ENCODE measurements at places on chromosomes 5 and 9.

DNA sequence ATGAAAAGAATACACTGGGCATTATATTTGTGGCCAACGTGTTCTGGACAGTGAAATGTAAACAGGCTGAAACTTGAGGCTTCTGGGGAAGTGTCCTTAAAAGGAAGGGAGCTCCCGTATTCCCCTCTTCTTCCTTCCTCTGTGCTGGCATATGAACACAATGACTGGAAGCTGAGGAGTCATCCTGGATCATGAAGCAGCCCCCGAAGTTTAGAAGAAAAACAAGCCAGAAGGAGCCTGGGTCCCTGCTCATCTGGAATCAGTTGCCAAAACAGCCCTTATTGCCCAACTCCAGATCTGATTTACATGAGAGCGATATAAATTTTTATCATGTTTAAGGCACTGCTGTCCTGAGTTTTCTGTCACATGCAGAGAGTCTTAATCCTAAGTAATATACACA is 65.4 kb upstream of the SLC1A1 start:
- no peak for DNase-seq

GRCh38 chr9:111400564-111400898 is 70.5 kb upstream of the OR2K2 start:
- DNase-seq = no peak

DNA sequence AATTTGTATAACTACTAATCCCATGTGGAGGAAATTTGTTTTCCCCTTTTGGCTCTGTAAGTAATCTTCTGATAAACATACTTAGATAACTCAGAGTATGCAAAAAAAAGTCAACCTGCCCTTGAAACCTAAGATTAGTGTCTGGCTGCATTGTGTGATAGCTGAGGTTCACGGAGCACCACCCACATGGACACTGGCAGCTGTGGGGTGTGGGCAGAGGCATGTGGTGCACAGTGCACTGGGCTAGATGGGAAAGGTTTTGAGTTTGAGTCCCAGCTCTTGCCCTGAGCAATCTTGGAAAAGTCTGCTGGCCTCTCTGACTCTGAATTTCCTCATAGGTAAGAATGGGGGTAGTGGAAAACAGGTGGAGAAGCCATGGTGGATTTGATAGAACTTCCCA is 75.1 kb downstream of the PLCXD3 start:
- DNase-seq = no peak

- DNase-seq = peak; percentile 56
Observed at GRCh38 chr9:99128133-99128406, 23.2 kb downstream of the TGFBR1 start.

DNA sequence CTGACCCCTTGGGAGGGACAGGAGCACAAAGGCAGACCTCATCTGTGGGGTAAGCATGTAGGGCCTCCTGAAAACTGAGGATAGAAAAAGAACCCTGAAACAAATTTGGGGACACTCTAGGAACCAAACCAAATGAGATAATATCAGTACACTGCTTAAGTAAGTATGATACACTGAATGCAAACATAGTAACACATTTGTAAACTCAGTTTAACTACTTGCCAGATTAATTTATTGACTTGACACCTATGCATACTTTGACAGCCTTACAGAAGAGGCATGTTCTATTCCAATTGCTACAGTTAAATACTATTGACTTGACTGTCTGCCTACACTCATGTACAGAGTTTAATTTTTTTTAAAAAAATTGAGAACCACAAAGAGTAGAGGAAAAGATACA is 1070.8 kb upstream of the SEMA6A start:
- no peak for DNase-seq

DNA sequence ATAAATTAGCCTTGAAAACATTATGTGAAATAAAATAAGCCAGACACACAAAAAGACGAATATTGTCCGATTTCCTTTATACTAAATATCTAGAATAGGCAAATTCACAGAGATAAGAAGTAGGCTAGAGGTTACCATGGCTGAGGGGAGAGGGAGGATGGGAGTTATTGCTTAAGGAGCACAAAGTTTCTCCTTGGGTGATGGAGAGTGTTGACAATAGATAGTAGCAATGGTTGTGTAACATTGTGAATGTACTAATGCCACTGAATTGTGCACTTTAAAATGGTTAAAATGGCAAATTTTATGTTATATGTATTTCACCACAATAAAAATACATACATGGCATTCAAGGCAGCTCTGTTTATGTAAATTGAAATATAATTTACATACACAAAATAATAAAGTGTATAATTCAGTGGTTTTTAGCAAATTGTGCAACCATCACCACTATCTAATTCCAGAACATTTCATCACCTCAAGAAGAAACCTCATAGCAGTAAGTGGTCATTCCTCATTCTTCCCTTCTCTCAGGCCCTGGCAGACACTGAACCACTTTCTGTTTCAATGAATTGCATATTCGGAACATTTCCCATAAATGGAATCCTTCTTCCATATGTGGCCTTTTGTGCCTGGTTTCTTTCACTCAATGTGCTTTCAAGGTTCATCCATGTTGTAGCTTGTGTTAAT is 59.2 kb downstream of the NDST1 start:
- no peak for DNase-seq

- DNase-seq = no peak
Observed at GRCh38 chr5:82057051-82057450, 85.2 kb downstream of the ATG10 start.

DNA sequence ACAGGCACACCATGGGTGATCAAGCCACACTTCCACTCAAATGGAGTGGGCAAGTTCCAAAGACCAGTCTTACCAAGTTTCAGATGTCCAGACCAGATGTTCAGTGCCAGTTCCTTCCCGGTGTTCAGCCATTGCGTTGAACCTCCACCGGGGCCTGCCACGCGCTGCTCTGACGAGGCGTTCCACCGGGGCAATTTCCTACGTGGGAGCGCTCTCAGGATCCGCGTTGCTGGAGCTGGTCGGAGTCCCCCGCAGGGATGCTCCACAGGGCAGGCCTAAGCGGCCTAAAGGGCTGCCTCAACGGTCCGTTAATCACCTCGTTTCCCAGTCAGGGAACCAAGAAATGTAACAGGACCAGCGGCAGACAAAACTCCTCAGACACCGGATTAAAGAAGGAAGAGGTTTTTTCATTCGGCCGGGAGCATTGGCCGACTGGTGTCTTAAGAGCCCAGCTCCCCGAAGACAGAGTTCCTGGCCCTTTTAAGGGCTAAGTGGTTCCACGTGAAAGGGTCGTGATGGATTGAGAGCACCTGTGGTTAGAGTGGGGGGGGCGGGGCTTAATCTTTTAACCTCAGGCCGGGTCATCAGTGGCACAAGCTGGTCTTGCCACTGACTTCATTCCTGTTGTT is 35.7 kb upstream of the PPP1R26 start:
- no peak for DNase-seq

- DNase-seq = no peak
Observed at GRCh38 chr5:56757077-56757476, 58.3 kb upstream of the MAP3K1 start.

DNA sequence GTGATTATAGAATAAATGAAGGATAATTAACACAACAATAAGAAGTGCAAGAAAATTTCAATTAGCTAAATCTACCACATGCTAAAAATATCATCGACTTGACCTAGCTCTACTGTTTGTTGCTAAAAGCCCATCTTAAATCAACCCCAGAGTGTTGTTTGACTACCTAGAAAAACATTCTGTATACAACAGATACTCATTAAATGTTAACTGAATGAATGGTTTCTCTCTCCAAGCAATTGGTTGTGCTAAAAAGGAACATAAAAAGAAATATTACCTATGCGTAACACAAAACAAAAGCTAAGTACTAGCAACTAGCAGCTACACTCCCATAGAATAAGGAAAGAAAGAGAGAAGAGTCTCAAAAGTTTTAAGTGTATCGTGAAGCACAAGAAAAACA is 5.5 kb upstream of the PLPP6 start:
- no peak for DNase-seq

GRCh38 chr5:76014005-76014404 is 69.2 kb upstream of the SV2C start:
- no peak for DNase-seq

- DNase-seq = peak; percentile 80
Observed at GRCh38 chr5:5755888-5756287, 333.4 kb downstream of the ICE1 start.

- DNase-seq = no peak
Observed at GRCh38 chr9:132551556-132551955, 30.9 kb upstream of the BARHL1 start.

DNA sequence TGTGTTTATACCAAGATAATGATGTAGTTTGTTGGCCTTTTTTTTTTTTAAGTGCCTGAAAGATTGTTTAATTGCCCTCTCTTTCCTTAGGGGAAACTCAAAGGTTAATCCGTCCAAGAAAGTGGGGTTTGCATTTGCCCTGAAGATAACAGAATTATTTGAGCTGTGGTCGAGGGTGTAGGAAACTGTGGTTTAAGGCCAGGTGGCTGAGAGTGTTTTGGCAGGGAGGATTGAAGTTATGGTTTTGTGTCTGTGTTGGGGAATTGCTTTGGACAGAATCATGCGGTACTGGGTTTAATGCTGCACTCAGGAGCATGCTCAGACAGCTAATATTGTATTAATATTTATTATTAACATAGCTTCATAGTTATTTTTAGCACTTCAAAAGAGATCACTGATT is 509.8 kb downstream of the EBF1 start:
- DNase-seq = no peak
